Keratinocyte (primary cell): ENCODE measurements at places on chromosomes 7 and 10. TPM values are rescaled to one million over a fixed set of nuclear protein-coding genes. Genes with fewer than 3 reads are reported as not detected.

DNA sequence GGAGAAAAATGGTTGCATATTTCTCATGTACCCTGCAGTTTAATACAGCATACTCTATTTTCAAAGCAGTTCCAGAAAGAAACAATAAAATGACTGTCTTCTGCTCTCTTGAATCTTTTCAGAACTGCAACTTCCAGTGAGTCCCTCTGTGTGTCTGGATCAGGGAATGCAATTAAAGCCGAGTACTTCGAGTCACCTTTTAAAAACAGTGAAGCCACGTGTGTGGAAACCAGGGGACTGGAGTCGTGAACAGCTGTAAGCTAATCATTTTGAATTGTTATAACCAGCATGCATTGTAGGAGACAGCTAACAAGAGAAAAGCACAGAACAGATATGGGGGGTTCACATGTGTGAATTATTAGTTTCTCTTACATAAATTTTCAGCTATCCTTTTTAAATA lies 109.1 kb downstream of the CPED1 start:
- no peaks in the 10 kb centered on the region for H3K36me3 ChIP-seq
- DNase-seq = no peak
- no peaks in the 10 kb centered on the region for H3K27me3 ChIP-seq
- H3K4me3 ChIP-seq = no peak overlapping the region
- peaks cover 5% of the 10 kb centered on the region for H3K4me1 ChIP-seq
- H3K27ac ChIP-seq = no peak overlapping the region

Gene DKK1
- 78.4 to 320 TPM (median 223 TPM) in 3 replicates for polyA plus RNA-seq

Gene ADIRF
- polyA plus RNA-seq = 136 to 164 TPM (median 157 TPM) in 3 replicates

Gene FAM13C
- 0.08 to 1.2 TPM (median 0.58 TPM) in 3 replicates for polyA plus RNA-seq

DNA sequence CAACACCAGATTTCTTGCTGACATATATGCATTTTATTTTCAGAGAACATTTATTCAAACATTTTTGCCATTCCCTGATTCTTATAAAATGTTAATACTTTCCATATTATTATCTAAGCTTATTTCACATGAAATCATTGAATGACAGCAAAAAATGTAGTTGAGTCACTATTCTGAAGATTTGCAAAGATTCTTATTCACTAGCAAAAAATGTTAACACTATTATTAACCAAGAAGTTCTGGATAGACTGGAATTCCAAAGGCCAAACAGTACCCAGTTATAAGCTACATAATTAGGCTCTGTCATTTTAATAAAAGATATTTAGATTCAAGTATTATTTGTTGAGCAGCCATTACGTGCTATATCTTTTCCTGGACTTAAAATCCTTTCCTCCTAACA lies 4.3 kb downstream of the GSTO2 start:
- peaks cover 6% of the 10 kb centered on the region for H3K36me3 ChIP-seq
- no peak overlapping the region for H3K27ac ChIP-seq
- H3K4me3 ChIP-seq = no peak overlapping the region
- no peak for DNase-seq
- H3K27me3 ChIP-seq = no peaks in the 10 kb centered on the region

DNA sequence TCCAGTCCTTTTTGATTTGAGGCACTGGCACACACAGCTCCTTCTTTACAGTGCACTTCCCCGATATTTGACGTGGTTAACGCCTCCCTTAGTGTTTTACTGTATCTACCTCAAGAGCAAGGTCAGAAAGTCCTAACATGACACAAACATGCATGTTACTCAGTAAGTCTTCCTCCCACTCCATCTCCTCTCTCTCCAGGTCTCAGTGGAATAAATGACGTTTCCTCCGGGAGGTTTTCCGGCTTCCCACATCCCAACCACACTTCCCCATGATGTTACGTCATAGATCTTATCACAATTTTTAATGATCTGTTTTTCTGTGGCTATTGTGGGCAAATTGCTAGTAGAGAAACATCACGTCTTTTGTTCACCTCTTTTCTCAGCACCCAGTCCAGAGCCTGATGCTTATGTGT lies 165.7 kb downstream of the PTPN20 start:
- no peak for DNase-seq
- H3K4me3 ChIP-seq = no peak overlapping the region
- peaks cover 4% of the 10 kb centered on the region for H3K27me3 ChIP-seq
- no peaks in the 10 kb centered on the region for H3K4me1 ChIP-seq

DNA sequence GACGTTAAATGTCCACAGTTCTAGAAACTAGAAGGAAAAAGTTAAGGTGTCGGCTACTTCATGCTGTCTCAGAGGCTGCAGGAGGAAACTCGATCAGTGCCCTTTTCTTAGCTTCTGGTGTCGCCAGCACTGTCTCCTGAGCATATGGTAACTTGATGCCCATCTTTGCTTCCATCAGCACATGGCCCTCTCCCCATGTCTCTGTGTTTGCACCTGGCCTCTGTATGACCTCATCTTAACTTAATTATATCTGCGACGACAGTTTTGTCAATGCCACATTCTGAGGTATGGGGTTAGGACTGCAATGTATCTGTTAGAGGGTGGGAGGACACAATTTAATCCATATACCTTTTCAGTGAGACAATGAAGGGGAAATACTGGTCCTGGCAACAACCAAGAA lies 449.9 kb downstream of the POM121L12 start:
- H3K4me3 ChIP-seq = no peak overlapping the region
- no peaks in the 10 kb centered on the region for H3K36me3 ChIP-seq
- no peaks in the 10 kb centered on the region for H3K4me1 ChIP-seq

Gene NMT2
- 6.7 to 19.1 TPM (median 9.9 TPM) in 3 replicates for polyA plus RNA-seq

- H3K4me1 ChIP-seq = no peaks in the 10 kb centered on the region
- H3K27ac ChIP-seq = no peak overlapping the region
- no peaks in the 10 kb centered on the region for H3K27me3 ChIP-seq
- DNase-seq = no peak
- H3K4me3 ChIP-seq = no peak overlapping the region
Measured at GRCh38 chr10:56279270-56279669, 81.8 kb downstream of the ZWINT start.

Gene SNCG
- 6.8 to 13.1 TPM (median 7.2 TPM) in 3 replicates for polyA plus RNA-seq

- H3K36me3 ChIP-seq = no peaks in the 10 kb centered on the region
- peak within 1 kb of the TSS; percentile 74 for H3K4me3 ChIP-seq
- peak within 1 kb of the TSS; percentile 94 for H3K27ac ChIP-seq
- peaks cover 10% of the 10 kb centered on the region for H3K4me1 ChIP-seq
Measured at GRCh38 chr10:110919349-110919931, at the start of gene SHOC2. TSS of gene SHOC2 (plus strand) at chr10:110919604. CDS start at chr10:110964359, 44,755 bp downstream.

Gene ICA1
- 1.1 to 1.9 TPM (median 1.1 TPM) in 3 replicates for polyA plus RNA-seq

- H3K27me3 ChIP-seq = no peaks in the 10 kb centered on the region
- H3K27ac ChIP-seq = no peak overlapping the region
- H3K4me1 ChIP-seq = no peaks in the 10 kb centered on the region
- no peak for DNase-seq
- H3K36me3 ChIP-seq = no peaks in the 10 kb centered on the region
- no peak overlapping the region for H3K4me3 ChIP-seq
Measured at GRCh38 chr10:111200505-111201186, 123.8 kb downstream of the ADRA2A start.

GRCh38 chr10:35824704-35825103 lies 182.6 kb upstream of the FZD8 start:
- H3K27ac ChIP-seq = no peak overlapping the region
- no peaks in the 10 kb centered on the region for H3K27me3 ChIP-seq
- H3K36me3 ChIP-seq = no peaks in the 10 kb centered on the region
- no peak for DNase-seq

DNA sequence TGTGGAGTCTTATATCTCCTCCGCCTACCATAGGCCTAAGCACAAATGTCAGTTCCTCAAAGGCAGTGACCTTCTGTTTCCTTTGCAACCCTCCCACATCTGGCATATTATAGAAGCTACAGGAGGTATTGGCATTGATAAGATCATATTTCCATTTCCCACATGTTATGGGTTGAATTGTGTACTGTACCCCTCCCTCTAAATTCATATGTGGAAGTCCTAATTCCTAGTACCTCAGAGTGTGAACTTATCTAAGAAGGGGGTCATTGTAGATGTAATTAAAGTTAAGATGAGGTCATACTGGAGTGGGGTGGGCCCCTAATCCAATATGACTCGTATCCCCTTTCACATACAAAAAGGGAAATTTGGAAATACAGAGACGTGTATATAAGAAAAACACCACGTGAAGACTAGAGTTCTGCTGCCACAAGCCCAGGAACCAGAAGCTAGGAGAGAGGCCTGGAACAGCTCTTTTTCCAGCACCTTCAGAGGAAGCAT lies 6.1 kb upstream of the LAMB4 start:
- H3K4me3 ChIP-seq = no peak overlapping the region
- H3K4me1 ChIP-seq = peaks cover 18% of the 10 kb centered on the region
- no peak overlapping the region for H3K27ac ChIP-seq
- no peaks in the 10 kb centered on the region for H3K36me3 ChIP-seq
- no peaks in the 10 kb centered on the region for H3K27me3 ChIP-seq

Gene ANXA8L1
- 495 to 686 TPM (median 516 TPM) in 3 replicates for polyA plus RNA-seq

Gene PURB
- 5.1 to 7.7 TPM (median 5.7 TPM) in 3 replicates for polyA plus RNA-seq

GRCh38 chr7:7962851-7963250 lies 5.7 kb upstream of the GLCCI1 start:
- H3K4me1 ChIP-seq = no peaks in the 10 kb centered on the region
- no peak overlapping the region for H3K4me3 ChIP-seq
- no peak overlapping the region for H3K27ac ChIP-seq
- no peaks in the 10 kb centered on the region for H3K27me3 ChIP-seq
- no peak for DNase-seq

Gene CCDC172
- not detected in 3 replicates for polyA plus RNA-seq

Gene IGF2BP3
- 13.8 to 22.3 TPM (median 18.9 TPM) in 3 replicates for polyA plus RNA-seq

Gene SFTPA1
- polyA plus RNA-seq = not detected in 3 replicates

- no peaks in the 10 kb centered on the region for H3K4me1 ChIP-seq
- H3K4me3 ChIP-seq = no peak overlapping the region
- no peaks in the 10 kb centered on the region for H3K27me3 ChIP-seq
- no peak for DNase-seq
- H3K27ac ChIP-seq = no peak overlapping the region
- H3K36me3 ChIP-seq = no peaks in the 10 kb centered on the region
Measured at GRCh38 chr7:80636709-80637108, 1.7 kb upstream of the CD36 start.

DNA sequence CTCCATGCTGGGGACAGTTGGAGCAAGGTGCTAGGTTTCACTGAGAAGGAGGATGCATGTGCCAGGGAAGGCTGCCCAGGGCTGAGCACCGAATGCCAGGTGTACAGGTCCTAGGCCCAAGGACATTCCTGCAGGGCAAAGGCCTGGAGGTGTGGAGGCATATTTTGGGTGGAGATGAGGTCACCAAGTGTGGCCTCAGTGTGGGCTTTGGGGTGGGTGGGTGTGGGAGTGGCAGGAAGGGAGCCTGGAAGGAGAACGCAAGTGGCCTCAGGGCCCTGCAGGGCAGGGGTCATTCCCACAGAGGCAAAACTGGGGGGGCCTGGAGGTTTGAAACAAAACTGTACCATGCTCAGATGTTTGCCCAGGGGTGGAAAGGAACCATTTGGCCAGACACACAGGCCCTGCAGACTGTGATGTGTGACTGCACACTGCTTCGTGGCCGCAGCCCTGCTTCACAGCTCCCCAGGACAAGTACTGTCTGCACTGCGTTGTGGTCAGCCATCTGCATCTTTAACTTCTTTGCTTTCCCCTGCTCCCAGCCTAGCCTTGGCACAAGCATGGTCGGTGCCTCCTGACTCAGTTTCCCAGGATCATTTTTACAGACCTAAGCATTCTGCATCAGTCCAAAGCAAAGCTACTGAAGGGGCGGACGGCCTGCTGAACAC lies 5.1 kb downstream of the PLPP4 start:
- no peak overlapping the region for H3K27ac ChIP-seq
- H3K4me1 ChIP-seq = peaks cover 4% of the 10 kb centered on the region
- no peaks in the 10 kb centered on the region for H3K36me3 ChIP-seq
- peaks cover 25% of the 10 kb centered on the region for H3K27me3 ChIP-seq
- DNase-seq = no peak

DNA sequence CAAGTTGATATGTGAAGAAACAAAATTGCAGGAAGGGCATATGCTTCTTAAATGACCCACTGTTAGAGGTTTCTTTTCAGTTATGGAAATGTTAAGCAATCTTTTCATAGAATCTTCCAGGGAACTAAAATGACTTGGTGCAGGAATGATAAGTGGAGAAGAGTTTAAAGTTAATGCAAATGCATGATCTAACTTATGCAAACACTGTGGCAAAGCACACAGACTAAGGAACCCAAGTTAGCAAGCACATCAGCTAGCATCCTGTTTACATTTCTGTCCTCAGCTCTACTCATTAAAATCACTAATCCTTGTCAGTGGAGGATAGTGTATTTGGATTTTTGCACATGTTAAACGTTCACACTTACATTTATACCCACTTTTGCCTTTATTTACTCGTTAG lies 9.3 kb downstream of the CLCN1 start:
- no peaks in the 10 kb centered on the region for H3K36me3 ChIP-seq
- no peak for DNase-seq
- no peaks in the 10 kb centered on the region for H3K4me1 ChIP-seq
- no peak overlapping the region for H3K4me3 ChIP-seq
- no peak overlapping the region for H3K27ac ChIP-seq

Gene INA
- polyA plus RNA-seq = 3.4 to 4.6 TPM (median 4.2 TPM) in 3 replicates

DNA sequence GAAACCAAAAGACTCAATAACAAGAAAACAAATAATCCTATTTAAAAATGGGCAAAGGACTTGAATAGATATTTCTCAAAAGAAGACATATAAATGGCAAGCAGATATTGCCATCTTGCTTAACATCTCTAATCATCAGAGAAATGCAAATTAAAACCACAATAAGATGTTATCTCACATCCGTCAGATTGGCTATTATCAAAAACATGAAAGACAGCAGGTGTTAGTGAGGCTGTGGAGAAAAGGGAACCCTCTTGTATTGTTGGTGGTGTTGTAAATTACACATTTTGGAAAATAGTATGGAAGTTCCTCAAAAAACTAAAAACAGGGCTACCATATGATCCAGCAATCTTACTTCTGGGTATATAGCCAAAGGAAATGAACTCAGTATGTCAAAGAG lies 25.7 kb downstream of the OPALIN start:
- H3K27ac ChIP-seq = no peak overlapping the region
- peaks cover 16% of the 10 kb centered on the region for H3K27me3 ChIP-seq
- H3K36me3 ChIP-seq = no peaks in the 10 kb centered on the region
- no peak for DNase-seq
- H3K4me3 ChIP-seq = no peak overlapping the region
- no peaks in the 10 kb centered on the region for H3K4me1 ChIP-seq

GRCh38 chr7:131583430-131583829 lies 27.0 kb upstream of the PODXL start:
- H3K36me3 ChIP-seq = no peaks in the 10 kb centered on the region
- no peaks in the 10 kb centered on the region for H3K4me1 ChIP-seq
- no peak for DNase-seq
- H3K4me3 ChIP-seq = no peak overlapping the region
